ENCODE measurements at places on chromosomes 16 and 17.
A peak's percentile ranks its signal among the peaks of the same experiment; 100 is the strongest.

GRCh38 chr16:57502048-57502775 lies 15.9 kb upstream of the DOK4 start:
- no peak for DNase-seq

- DNase-seq, result no peak
Measured at GRCh38 chr16:78984324-78984723, 616.2 kb downstream of the MAF start.

DNA sequence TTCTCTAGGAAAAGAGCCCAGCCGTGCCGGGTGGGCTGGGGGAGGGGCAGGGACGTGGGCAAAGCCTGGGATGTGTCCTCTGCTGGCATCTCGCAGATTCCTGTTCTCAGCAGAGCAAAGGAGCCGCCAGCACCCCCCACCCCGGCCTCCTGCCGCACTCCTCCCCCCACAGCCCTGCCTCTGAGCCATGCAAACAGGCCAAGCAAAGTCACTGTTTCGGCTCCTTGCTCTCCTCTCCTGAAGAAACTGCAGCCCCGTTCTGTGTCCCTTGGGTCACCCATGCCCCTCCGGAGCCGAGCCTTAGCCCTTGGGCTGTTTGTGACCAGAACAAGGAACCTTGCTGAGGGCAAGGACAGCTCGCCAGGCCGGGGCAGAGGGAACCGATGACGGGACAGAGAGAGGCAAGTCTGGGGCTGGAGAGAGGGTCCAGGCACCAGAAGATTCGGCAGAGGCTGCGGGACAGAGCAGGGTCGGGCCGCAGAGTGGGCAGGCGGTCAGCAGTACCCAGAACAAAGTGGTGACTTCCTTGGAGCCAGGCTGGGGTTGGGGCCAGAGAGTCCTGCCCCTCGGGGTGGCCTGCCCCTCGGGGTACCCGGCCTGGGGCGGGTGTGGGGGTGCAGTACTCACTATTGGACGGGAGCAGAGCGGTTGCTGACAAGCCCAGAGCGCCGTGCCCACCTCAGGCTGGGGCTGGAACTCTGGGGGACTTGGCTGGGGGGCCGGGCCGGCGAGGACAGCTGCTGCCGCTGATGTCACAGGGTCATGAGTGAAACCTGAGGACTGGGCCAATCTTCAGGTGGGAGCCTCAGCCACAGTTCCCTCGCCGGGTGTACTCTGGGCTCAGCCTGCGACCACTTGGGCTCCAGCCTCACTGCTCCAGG lies 9.2 kb upstream of the PRR29 start:
- DNase-seq, result peak; percentile 56

DNA sequence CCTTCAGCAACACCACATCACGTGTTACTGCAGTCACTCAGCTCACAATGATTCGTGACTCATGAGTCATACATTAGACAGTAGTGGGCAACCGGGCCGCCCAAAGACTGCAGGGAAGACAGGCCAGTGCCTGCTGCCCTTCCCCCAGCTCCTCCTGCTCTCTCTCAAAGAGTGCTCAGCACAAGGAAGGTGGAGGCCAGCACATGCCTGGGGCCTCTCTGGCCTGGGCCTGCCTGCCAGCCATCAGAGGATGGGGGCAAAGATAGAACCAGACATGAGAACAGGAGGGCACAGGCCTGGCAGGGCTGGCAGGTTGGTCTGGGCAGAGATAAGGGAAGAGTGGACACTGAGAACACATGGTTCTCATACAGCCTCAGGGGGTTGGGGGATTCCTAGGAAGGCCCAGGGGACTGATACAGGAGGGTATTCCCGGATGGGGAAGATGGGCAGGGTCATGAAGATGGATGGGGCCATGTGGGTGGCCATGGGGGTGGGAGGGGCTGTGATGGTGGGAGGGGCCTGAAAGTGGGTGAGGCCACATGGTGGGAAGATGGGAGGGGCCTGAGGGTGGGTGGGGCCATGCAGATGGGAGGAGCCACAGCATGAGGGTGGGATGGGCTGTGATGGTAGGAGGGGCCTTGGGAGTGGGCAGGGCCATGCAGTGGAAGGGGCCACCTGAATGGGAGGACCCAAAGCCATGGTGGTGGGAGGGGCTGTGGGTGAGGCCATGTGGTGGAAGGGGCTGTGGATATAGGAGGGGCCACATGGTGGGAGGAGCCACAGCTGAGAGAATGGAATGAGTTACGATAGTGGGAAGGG lies 29.0 kb downstream of the KATNB1 start:
- DNase-seq, result peak; percentile 91

DNA sequence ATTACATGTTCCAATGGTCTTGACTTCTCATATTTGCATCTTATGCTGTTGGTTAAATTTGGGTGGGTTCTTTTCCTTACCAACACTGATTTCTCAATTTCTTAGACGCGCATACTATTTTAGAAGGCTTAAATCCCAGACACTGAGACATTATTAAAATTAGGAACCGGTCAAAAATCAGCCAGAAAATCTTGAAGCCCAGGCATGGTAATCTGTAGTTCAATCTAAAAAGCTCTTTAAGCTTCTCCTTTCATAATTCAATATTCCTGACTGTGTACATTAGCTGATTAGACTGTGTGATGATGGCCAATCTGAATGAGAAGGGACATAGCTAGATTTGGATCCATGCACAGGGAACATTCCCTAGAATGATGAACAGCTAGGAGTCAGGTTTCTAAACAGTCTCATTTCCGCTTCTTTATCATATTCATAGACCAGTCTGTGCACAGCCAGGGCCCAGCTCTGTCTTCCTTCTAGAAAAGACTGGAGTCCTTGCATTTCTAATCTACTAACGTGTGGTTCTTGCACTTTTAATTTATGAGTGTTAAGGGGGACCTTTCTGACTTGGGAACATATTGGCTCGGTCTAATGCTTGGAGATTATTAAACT lies 189.3 kb downstream of the AATF start:
- no peak for DNase-seq

DNA sequence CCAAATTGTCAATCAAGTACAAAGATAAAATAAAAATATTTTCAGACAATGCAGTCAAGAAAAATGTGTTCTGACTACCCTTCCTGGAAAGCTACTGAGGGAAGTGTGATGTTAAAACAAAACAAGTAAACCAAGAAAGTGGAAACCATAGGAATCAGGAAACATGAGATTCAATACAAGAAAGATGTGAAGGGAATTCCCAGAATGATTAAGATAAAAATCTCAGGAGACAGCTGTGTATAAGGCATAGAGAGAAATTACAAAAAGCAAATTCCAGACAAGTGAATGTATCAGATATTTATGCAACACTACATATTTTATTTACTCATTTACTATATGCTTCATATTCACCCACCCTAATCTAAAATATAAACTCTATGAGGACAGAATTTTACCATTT lies 32.2 kb downstream of the TRIM37 start:
- DNase-seq, result no peak

DNA sequence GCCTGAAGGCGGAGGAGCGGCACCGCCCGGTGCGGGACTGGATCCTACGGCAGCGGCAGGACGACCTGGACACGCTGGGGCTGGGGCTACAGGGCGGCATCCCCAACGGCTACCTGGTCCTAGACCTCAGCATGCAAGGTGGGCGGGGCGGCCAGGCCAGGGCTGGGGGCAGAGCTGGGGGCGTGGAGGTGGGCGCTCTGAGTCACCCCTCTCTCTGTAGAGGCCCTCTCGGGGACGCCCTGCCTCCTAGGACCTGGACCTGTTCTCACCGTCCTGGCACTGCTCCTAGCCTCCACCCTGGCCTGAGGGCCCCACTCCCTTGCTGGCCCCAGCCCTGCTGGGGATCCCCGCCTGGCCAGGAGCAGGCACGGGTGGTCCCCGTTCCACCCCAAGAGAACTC lies 7.9 kb downstream of the MSLN start:
- no peak for DNase-seq

DNA sequence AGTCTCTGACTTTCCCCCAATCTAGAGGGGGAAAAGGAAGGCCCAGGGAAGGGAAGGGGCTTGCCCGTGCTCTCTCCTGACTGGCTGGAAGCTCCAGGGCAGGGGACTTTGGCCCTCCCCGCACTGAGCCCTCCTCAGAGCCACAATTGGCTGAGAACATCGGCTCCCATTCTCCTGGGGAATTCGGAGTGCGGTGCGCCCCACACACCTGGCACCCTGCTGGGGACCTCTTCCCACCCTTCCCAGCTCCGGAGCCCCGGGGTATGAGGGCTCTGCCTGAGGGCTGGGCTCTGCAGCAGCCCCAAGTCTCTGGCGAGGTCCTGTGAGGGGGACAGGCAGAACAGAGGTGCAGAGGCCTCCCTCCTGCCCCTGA lies 36.0 kb downstream of the PIMREG start:
- peak; percentile 53 for DNase-seq

GRCh38 chr16:4052801-4053293 lies 63.4 kb downstream of the ADCY9 start:
- no peak for DNase-seq

GRCh38 chr17:3959921-3960601 lies 4.2 kb downstream of the ATP2A3 start:
- DNase-seq, result no peak

DNA sequence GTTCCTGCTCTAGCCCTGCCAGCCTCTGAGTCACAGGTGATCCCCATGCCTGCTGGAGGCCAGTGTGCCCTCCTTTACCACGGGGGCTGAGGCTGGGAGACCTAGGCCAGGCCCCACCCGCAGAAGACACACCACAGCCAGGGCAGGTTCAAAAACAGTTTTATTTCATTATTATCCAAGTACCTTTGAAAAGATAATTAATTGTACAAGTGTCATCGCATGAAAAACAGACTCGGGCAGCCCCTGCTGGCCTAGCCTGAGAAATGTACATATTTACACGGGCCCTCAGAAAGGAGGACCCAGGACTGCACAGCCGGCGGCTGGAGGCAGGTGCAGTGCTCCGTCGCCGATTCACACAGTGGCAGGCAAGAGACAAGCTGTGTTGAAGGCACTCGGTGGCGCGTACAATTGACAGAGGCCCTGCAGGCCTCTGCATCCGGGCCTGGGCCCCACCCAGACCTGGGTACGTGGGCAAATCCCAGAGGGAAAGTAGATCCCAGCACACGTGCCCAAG lies 4.4 kb downstream of the PDIA2 start:
- no peak for DNase-seq

- peak; percentile 89 for DNase-seq
Measured at GRCh38 chr17:73998653-73999645, 204.5 kb upstream of the RPL38 start.

GRCh38 chr17:56521414-56522141 lies 71.9 kb upstream of the NOG start:
- DNase-seq, result peak; percentile 14

GRCh38 chr16:12255919-12256665 lies 279.6 kb downstream of the SNX29 start:
- DNase-seq, result no peak

DNA sequence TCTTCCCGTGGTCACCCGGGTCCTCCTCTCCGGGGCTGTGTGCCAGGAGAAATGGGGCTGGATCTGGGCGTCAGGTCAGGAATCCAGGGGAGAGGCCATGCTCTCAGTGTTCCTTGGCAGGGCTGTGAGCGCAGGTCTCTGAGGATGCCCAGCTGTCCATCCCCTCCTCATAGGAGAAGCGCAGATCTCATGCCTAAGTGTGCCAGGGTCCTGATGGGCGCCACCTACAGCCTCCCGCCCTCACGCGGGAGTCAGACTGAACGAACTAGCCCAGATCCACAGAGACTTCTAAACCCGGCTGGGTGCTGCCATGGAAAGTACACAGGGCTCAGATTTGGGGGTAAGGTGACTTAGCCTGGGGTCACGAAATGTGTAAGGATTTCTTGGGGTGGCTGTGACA lies 24.3 kb downstream of the MGRN1 start:
- no peak for DNase-seq

DNA sequence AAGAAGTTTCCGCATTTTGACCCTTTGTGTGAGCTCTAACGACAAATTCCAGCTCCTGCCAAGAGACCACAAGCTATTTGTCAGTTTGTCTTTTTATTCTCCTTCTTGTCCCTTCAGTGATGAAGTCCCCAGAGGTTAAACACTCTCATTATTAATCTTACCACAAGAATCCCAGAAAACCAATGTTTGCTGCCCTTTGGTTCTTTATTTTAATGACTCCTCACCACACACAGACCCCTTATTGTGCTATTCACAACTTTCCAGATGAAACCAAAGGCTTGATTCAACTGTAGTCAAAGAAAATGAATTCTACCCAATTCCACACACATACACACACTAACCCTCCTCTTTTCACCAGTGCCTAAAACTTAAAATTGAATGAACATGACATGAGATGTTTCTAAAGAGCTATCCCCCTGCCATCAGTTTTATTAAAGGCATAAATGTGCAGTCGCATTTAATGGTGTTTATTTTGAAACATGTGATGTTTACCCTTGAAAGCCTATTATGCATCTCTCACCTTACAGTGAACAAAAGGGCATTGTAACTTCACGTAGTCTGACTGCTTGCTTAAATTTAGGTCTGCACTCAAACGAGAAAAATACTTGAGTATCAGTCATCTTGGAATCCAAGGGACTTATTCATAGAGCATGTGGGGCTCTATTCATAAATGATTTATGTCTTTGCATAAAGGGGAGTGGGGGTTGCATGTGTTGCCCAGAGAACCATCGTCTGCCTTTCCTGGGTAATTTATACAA lies 44.1 kb downstream of the PCTP start:
- DNase-seq, result no peak

GRCh38 chr17:10116267-10116666 lies 82.1 kb downstream of the GAS7 start:
- DNase-seq, result no peak

GRCh38 chr16:83011939-83012338 lies 385.2 kb downstream of the CDH13 start:
- no peak for DNase-seq

DNA sequence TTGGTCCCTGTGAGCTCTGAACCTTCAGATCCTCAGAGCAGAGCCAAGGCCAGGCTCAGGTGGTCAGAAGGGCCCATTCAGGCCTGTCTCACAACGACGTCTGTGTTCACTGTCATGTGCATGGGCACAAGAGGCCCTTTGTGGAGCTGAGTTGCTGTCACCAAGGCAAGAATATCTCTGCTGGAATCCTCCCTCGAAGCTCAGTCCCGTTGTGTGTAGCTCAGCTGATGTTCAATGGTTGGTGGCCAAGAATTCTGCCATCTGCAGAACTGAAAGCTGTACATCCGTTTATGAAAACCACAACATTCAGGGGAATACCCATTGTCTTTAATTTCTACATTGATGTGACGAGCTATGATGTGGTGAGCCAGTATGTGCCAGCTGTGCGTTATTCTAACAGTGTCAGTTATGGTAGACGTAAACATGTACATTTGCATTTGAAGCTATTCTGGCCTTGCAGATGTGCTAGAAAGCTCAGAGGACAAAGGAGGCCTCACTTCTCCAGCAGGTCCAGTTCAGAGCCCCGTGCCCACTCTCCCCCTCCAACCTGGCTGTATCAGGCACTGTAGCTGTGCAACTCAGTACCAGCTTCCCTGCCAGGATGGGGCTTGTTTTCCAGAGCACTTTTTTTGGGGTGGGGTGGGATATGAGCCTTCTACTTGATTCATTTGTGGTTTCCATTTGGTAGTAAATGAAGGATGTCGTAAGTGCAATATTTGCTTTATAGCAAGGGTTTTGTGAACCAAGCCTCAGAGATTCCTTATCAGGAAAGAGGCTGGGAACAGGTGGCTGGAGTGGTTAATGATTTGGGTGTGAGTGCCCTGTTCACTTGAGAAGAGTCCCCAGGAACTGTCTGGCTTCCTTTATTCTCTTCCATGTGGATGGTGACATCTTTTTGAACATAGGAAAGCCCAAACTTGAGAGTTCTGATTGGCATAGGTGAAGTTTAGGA lies 56.1 kb downstream of the B9D1 start:
- no peak for DNase-seq
